ENCODE measurements at places on chromosomes 1 and 21. TPM values are rescaled to one million over a fixed set of nuclear protein-coding genes. Genes with fewer than 3 reads are reported as not detected.

GRCh38 chr1:116699605-116700004, 32.1 kb upstream of the IGSF3 start:
- no peaks in the 10 kb centered on the region for H3K27me3 ChIP-seq
- H3K27ac ChIP-seq = no peak overlapping the region
- no peak overlapping the region for H3K4me3 ChIP-seq
- no peak for DNase-seq
- peaks cover 18% of the 10 kb centered on the region for H3K4me1 ChIP-seq

DNA sequence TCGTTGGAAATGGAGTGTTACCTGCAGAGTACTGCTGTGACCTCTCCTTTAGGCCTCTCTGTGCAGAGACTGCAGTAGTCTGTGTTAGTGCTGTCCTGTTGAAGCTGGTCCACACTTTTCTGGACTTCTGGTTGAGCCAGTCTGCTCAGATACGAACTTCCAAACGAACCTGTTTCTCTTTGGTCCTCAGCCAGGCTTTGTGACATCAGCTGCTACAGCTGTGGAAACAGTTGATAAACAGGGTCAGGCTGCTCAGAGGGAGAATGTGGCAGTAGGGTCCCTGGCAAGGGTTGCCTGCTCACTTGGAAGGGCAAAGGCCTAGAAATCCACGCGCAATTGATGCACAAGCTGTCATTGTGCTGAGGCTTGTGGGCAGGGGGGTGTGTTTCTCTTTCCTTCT, 98.8 kb downstream of the NOS1AP start:
- H3K27ac ChIP-seq = no peak overlapping the region
- no peak for DNase-seq
- H3K4me1 ChIP-seq = peaks cover 40% of the 10 kb centered on the region
- H3K4me3 ChIP-seq = no peak overlapping the region
- no peaks in the 10 kb centered on the region for H3K36me3 ChIP-seq

- no peaks in the 10 kb centered on the region for H3K36me3 ChIP-seq
- H3K4me3 ChIP-seq = no peak overlapping the region
- no peaks in the 10 kb centered on the region for H3K27me3 ChIP-seq
- DNase-seq = no peak
- H3K4me1 ChIP-seq = no peaks in the 10 kb centered on the region
These were observed 176.8 kb upstream of the SYT6 start for GRCh38 chr1:114330451-114330983.

DNA sequence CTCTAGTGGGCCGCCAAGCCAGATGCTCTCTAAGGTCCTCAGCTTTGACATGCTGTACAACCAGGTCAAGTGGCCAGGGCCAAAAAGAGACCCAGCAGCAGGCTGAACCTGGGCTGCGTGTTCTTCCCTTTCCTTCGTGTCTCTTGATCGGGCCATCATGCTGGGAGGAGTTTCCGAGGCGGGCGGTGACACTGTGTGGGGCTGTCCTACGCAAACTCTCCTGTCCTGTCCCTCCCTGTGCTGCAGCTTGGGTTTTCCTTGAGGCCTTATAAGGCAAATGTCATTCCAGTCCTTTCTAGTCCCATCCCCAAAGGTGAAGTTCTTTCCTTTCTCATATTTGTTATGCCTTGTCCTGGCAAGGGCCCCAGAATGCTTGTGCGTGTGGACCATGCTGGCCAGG, 56.7 kb downstream of the ARHGEF10L start:
- H3K4me1 ChIP-seq = no peaks in the 10 kb centered on the region
- DNase-seq = no peak
- H3K36me3 ChIP-seq = peaks cover 3% of the 10 kb centered on the region
- H3K27ac ChIP-seq = peak overlapping the region; percentile 63

- DNase-seq = no peak
- H3K36me3 ChIP-seq = no peaks in the 10 kb centered on the region
These were observed 140.7 kb upstream of the SPAG17 start for GRCh38 chr1:118325550-118326225.

Gene EXO1
- total RNA-seq = 23.7 TPM

- peak overlapping the region; percentile 67 for H3K4me3 ChIP-seq
- no peak overlapping the region for H3K27ac ChIP-seq
- peaks cover 83% of the 10 kb centered on the region for H3K27me3 ChIP-seq
- H3K4me1 ChIP-seq = peaks cover 19% of the 10 kb centered on the region
- peak; percentile 75 for DNase-seq
These were observed 158.1 kb downstream of the RUNX1 start for GRCh38 chr21:34890724-34891612.

DNA sequence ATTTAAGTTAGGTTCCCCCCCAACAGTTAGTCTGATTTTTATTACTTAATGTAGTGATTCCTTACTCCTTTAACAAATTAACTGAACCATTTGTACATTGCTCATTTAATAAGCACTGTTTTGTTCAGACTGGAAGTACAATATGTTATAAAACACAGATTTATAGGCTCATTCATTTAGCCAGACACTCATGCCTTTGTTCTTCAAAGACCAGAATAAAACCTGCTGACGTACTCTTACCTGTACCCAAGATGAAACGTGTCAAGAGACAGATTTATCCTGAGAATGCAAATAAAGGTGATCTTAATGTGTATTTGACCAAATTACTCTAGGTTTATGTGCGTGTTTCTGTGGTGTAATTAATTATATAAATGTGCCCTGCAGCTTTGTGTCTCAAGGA, 92.8 kb downstream of the INTS7 start:
- no peaks in the 10 kb centered on the region for H3K36me3 ChIP-seq
- peaks cover 23% of the 10 kb centered on the region for H3K27me3 ChIP-seq
- peaks cover 11% of the 10 kb centered on the region for H3K4me1 ChIP-seq
- H3K27ac ChIP-seq = no peak overlapping the region

Gene PRDM16
- 0.66 TPM for total RNA-seq

DNA sequence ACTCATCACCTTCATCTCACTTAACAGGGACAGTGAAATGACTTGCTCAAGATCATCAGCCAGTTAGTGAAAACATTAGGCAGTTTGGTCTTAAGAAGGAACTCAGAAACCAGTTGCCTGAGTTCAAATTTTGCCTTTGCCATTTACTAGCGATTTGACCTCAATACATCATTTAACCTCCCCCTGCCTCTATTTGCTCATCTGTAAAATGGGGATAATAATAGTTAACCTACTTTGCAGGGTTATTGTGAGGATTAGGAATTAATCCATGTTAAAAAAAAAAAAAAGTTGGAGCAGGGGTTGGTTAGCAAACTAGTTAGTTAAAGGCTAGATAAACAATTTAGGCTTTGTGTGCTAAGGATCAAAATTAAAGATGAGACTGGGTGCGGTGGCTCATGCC, 10.6 kb upstream of the TACSTD2 start:
- H3K4me1 ChIP-seq = no peaks in the 10 kb centered on the region
- H3K27ac ChIP-seq = no peak overlapping the region
- no peak overlapping the region for H3K4me3 ChIP-seq
- no peak for DNase-seq

DNA sequence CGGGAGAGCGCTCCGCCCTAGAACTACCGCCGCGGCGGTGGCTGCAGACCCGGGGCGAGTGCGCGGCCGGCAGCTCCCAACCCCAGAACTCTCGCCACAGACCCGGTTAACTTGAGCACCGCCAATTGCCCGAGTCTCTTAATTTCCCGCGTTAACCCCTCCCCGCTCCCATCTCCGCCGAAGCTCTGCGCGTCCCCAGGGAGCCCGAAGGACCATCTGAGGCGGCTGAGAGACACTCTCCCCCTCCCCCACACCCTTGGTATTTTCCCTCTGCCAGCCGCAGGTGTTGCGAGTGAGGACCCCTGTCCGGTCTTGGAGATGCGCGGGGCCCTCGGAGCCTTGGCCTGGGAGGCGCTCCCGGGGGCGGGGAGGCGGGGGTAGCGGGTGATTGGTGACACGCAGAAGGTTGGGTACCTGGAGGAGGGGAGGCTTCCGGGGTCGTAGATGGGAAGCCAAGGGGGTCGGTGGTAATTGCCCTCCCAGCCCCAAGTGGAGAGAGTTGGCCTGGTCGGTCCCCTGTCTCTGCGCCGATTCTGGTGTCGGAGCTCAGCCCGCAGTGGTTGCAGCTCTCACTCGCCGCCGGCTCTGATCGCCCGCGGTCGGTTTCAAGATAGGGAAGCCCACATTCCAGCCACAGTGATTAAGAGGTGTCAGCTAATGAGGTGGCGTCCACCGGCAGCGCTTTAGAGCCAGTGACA, 858 bp upstream of the SUSD4 start:
- H3K27me3 ChIP-seq = peaks cover 44% of the 10 kb centered on the region
- peak; percentile 77 for DNase-seq
- H3K36me3 ChIP-seq = no peaks in the 10 kb centered on the region
- H3K27ac ChIP-seq = no peak overlapping the region
- peak overlapping the region; percentile 85 for H3K4me3 ChIP-seq
- peaks cover 7% of the 10 kb centered on the region for H3K4me1 ChIP-seq

Gene USF1
- 71.7 TPM for total RNA-seq

DNA sequence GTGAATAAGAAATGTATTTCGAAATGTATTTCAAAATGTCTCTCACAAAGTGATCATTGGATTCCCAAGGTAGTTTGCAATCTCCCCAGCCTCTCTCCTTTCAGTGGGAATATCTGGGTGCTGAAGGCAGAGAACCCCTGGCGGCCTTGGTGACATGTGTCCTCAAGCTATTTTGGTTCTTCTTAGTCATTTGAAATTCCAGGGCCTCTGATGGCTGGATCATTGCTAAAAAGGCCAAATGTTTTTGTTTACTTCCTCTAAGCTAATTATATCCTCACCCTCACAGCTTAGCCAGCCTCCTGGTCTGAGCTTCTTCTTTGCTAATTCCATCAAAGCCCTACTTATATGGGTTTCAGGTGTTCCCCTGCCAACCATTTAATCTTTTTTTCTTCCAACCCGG, 71.2 kb downstream of the LRRC40 start:
- peak overlapping the region; percentile 53 for H3K27ac ChIP-seq
- peaks cover 24% of the 10 kb centered on the region for H3K4me1 ChIP-seq
- peak overlapping the region; percentile 11 for H3K4me3 ChIP-seq
- H3K36me3 ChIP-seq = no peaks in the 10 kb centered on the region
- H3K27me3 ChIP-seq = no peaks in the 10 kb centered on the region
- DNase-seq = peak; percentile 30

- no peak within 1 kb of the TSS for H3K4me3 ChIP-seq
- no peaks in the 10 kb centered on the region for H3K27me3 ChIP-seq
- H3K4me1 ChIP-seq = no peaks in the 10 kb centered on the region
- no peaks in the 10 kb centered on the region for H3K36me3 ChIP-seq
These were observed at the start of gene APOBEC4 for GRCh38 chr1:183652547-183653461. Gene APOBEC4, minus strand, starts transcription at chr1:183653316. Its CDS starts 4,535 bp downstream, at chr1:183648781.

DNA sequence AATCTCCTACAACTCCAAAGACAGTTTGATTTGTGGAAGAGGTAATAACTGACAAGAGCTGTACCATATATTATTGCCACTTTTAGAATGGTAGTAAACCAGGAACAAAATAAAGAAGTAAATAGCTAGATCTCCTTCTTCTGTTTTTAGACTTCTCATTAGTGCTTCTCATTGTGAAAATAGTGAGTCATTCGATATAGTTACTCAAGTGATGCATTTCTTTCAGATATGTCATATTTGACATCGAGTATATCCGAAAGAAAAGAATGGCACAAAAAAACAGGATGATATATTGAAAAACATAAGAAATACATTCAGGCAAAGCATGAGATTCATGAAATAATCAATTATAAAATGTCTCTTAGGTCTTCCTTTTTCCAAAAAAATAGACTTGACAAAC, 1346.1 kb downstream of the BRINP3 start:
- no peak overlapping the region for H3K4me3 ChIP-seq
- no peak for DNase-seq
- no peaks in the 10 kb centered on the region for H3K36me3 ChIP-seq
- no peaks in the 10 kb centered on the region for H3K4me1 ChIP-seq

Gene COL11A1
- 19.2 TPM for total RNA-seq

- no peak overlapping the region for H3K27ac ChIP-seq
- no peaks in the 10 kb centered on the region for H3K27me3 ChIP-seq
- no peak for DNase-seq
- no peaks in the 10 kb centered on the region for H3K4me1 ChIP-seq
These were observed 14.5 kb downstream of the AIDA start for GRCh38 chr1:222697826-222698225.

GRCh38 chr1:242023805-242024204, 24.9 kb upstream of the MAP1LC3C start:
- H3K27me3 ChIP-seq = no peaks in the 10 kb centered on the region
- H3K36me3 ChIP-seq = no peaks in the 10 kb centered on the region
- H3K4me1 ChIP-seq = no peaks in the 10 kb centered on the region
- DNase-seq = no peak
- no peak overlapping the region for H3K27ac ChIP-seq
- H3K4me3 ChIP-seq = no peak overlapping the region

DNA sequence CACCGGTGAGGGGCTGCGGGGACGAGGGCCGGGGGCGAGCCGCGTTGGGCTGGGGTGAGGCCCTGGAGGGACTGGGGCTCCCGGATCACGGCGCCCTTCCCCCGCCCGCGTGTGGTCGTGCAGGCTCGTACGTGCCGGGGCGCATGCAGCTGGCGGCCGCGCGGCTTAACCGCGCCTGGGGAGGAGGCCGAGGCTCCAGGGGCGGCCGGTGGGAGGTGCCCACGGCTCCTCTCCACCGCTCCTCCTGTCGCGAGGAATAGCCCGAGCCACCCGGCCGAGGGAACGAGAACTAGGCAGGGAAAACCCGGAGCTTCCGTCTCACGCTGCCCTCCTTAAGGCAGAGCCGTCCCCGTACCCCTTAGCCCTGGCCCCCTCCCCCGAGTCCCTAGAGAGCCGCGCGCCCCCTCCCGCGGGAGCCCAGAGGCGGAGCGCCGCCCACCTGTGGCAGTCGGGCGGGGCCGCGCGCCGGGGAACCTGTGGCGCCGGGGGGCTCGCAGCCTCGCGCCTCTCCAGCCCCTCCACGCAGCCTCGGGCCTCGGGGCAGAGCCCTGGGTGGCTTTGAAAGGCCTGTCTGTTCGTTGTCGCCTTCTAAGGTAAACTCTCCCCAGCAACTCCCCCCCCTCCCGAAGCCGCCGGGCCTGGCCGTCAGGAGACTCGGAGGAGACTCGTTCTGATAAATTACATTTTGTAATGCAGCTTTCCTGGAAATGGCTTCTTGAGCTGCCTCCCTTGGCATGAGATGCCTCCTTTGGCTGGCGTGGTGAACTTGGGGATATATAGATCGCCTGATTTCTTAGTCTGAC, 746 bp downstream of the AK4 start:
- peak; percentile 79 for DNase-seq
- H3K36me3 ChIP-seq = no peaks in the 10 kb centered on the region
- H3K4me3 ChIP-seq = peak overlapping the region; percentile 71
- H3K27me3 ChIP-seq = peaks cover 27% of the 10 kb centered on the region

Gene LDLRAD1
- not detected for total RNA-seq

- no peak for DNase-seq
- peaks cover 25% of the 10 kb centered on the region for H3K36me3 ChIP-seq
- no peaks in the 10 kb centered on the region for H3K4me1 ChIP-seq
- H3K4me3 ChIP-seq = no peak overlapping the region
- H3K27me3 ChIP-seq = no peaks in the 10 kb centered on the region
These were observed 52.3 kb downstream of the VPS13D start for GRCh38 chr1:12282142-12282541.

Gene POGK
- 31.4 TPM for total RNA-seq

GRCh38 chr1:223712194-223712849, at the start of gene CAPN2:
Gene CAPN2, plus strand, starts transcription at chr1:223712539. Its CDS starts 102 bp downstream, at chr1:223712641.
- no peak within 1 kb of the TSS for H3K27ac ChIP-seq
- peak within 1 kb of the TSS; percentile 71 for H3K4me3 ChIP-seq
- H3K36me3 ChIP-seq = no peaks in the 10 kb centered on the region
- H3K4me1 ChIP-seq = peaks cover 17% of the 10 kb centered on the region
- H3K27me3 ChIP-seq = peaks cover 63% of the 10 kb centered on the region

Gene FCRL4
- not detected for total RNA-seq

GRCh38 chr1:210438928-210439841, 110.5 kb downstream of the HHAT start:
- H3K4me3 ChIP-seq = no peak overlapping the region
- peaks cover 3% of the 10 kb centered on the region for H3K4me1 ChIP-seq
- H3K27ac ChIP-seq = 0 out of 2 replicates have a peak overlapping the region, but pooled peaks have one; percentile 47
- DNase-seq = no peak
- H3K36me3 ChIP-seq = no peaks in the 10 kb centered on the region

Gene CDK18
- total RNA-seq = 46.5 TPM

GRCh38 chr1:212531267-212531666, 77.3 kb upstream of the ATF3 start:
- H3K36me3 ChIP-seq = no peaks in the 10 kb centered on the region
- H3K4me3 ChIP-seq = no peak overlapping the region
- H3K27me3 ChIP-seq = no peaks in the 10 kb centered on the region
- no peak overlapping the region for H3K27ac ChIP-seq
- H3K4me1 ChIP-seq = no peaks in the 10 kb centered on the region
